ENCODE measurements at places on chromosomes 4 and X.

GRCh38 chr4:41334182-41334581 is 77.5 kb downstream of the UCHL1 start:
- no peak for DNase-seq

- no peak for DNase-seq
Measured at GRCh38 chrX:47814851-47815250, 21.9 kb upstream of the ZNF81 start.

- DNase-seq, result no peak
Measured at GRCh38 chrX:134693644-134694043, 35.4 kb upstream of the PLAC1 start.

- DNase-seq, result peak; percentile 9
Measured at GRCh38 chrX:21990832-21991231, 41.3 kb upstream of the PHEX start.

DNA sequence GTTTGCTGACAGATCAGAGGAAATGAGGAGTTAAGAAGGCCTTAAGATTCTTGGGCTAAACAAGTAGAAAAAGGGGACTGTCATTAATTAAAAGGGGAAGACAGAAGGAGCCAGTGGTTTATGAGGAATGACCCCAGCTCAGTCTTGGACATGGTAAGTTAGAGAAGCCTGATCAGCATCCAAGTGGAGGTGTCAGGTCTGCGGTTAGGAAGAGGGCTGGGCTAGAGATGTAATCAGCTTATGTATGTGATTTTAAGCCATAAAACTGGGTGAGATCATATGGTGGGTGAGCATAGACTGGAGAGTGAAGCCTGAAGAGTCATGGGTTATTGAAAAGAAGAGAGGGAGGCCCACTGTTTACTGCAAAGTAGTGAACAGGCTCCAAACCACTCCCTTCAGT is 246.1 kb downstream of the NR3C2 start:
- DNase-seq, result no peak
